NCI-H187 (cell line): ENCODE measurements at places on chromosomes 5 and 9.

DNA sequence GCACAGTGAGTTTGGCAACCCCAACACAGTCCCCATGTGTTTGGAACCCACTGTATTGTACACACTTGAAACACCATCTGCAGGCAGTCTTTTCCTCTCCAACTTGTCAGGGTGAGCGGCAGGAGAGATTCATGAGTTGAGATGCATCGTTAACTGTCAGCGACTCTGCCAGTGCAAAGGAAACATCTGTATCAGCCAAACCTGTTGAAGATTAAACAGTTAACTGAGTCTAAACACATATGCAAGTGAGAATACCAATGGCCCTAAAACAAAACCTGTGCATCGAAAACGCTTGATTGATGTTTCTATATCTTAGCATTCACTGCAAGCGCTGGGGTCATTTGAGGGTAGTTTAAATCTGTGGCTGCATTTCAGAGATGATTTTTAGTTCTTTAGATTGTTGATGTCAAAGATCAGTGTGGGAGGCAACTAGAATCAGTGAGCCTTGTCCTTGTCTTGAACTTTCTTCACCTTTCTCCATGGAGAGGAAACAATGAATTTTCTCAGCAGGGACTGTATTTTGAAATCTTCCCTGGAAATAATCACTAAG is 41.3 kb upstream of the PAM start:
- no peak for DNase-seq

- no peak for DNase-seq
These were observed 103.0 kb upstream of the CTSL start for GRCh38 chr9:87622923-87623322.

GRCh38 chr9:133378408-133378962 is 2.3 kb downstream of the STKLD1 start:
- no peak for DNase-seq

DNA sequence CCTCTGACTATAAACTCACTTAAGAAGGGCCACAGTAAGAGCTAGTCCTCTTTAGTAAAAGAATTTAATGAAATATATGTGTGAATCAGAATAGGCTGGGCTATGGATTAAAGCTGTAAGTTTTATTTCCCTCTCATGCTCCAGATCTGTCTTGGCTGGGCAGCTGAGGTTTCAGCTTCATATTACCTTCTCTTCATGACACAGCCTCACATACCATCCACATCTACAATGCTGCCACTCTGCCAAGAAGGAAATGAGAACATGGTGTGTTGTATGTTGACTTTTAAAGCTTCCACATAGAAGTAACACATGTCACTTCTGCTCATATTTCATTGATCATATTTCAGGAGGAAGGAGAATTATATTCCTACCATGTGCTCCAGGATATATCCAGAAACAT is 776.0 kb upstream of the ACO1 start:
- no peak for DNase-seq

- DNase-seq: no peak
These were observed 39.2 kb upstream of the SPDL1 start for GRCh38 chr5:169544264-169544950.

DNA sequence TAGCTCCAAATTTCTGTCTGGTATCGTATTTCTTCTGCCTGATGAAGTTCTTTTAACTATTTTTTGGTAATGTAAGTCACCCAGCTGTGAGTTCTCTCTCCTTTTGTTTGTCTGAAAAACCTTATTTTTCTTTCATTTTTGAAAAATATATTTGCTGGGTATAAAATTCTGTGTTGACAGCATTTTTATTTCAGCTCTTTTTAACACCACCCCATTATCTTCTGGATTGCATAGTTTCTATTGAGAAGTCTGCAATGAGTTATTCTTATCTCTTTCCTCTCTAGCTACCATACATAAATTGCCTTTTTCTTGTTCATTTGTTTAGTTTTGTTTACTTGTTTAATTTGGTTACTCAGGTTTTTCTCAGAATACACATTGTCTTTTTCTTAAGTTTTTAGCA is 109.1 kb downstream of the NSG2 start:
- no peak for DNase-seq

DNA sequence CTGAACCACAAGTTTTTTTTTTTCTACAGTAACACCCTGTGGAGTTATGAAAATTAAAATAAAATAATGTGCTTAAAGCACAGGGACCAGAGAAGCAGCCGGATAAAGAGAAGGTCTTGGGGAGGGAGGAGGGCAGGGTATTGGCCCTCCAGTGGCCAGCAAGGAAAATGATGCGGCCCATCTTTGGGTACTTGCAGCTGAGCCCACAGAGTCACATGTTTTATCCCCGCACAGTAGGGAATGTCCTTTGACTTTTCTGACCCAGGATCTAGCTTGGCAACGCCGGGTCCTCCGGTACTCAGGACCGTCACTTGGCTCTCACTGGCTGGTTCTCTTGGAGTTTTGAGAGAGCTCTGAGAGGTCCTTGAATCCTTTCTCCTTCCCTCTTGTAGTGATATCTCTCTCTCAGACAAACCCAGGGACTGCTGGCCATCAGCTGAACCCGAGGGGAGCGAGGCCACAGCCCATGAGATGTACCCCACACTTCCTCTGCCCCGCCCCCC is 35.3 kb upstream of the HSPA9 start:
- DNase-seq: no peak

GRCh38 chr9:123424552-123425225 is 68.7 kb downstream of the CRB2 start:
- DNase-seq: no peak

GRCh38 chr9:112725961-112726360 is 8.0 kb upstream of the INIP start:
- no peak for DNase-seq

DNA sequence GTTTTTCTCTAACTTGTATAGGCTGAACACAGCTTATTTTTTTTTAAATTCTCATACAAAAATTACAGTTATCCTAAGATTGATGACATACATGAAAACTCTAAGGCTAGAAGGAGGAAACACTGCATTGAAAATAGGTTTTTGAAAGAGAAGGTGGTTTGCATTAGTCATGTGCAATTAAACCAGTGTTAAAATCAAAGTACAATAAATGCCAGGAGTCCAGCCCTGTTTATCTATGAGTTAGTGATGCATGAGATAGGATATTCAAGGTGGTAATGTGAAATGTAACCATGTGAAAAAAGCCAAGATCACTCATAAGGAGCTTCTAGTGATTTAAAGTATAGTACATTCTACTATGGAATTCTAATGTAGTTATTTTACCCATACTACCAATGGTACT is 444.9 kb upstream of the CYLC2 start:
- no peak for DNase-seq

DNA sequence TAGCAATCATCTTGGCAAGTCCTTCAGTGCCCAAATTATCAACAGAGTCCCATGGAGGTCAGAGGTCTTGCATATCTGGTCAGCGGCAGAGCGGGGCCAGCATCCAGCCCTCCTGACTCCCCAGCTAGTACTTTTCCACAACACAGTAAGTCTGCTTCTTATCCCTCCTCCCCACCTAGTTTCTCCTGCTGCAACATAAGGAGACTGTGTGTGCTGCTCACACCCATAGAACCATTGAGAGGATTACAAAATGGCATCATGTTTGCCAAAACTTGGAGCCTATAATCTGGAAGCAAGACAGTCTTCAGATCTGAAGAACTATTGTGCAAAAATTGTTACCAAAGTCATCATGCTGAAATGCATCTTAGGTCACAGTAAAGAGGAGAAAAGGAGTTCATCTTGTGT is 125.8 kb upstream of the ZNF366 start:
- DNase-seq: no peak

DNA sequence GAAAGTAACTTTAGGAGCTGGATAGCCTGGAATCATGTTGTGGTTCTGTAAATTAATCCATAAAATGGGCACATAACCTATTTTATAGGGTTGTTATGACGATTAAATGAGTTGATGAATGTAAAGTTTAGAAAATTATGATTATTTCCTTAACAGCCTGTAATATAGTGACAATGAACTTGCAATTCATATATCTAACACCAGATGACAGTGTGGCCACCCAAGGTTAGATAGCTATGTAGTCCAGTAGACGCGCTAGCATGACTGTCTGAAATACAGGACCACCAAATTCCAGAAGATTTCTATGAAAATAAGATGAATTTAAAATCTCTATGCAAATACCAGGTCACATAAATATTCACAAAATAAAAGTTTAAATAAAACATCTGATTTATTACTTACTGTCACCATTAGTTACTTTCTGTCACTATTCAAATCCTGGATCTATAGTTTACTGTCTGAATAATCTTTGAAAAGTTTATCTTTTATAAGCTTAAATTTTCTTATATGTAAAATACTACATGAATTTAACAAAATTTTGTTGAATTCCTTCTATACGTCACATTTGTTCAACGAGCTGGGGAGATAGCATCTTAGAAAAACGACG is 26.1 kb upstream of the MACIR start:
- DNase-seq: no peak

- DNase-seq: no peak
These were observed 1.6 kb downstream of the SPACA9 start for GRCh38 chr9:132880324-132880661.

- no peak for DNase-seq
These were observed 5.3 kb upstream of the SREK1 start for GRCh38 chr5:66138637-66139317.

- no peak for DNase-seq
These were observed 41.2 kb downstream of the ANKS6 start for GRCh38 chr9:98755006-98755618.

GRCh38 chr9:122580360-122580759 is 2.8 kb downstream of the OR1L8 start:
- no peak for DNase-seq

- DNase-seq: no peak
These were observed 87.1 kb upstream of the ELL2 start for GRCh38 chr5:96048763-96049162.

GRCh38 chr9:14311171-14311949 is 2.6 kb downstream of the NFIB start:
- DNase-seq: no peak
